Calu3 (cell line): ENCODE measurements at places on chromosomes 1 and 21.

- no peak for DNase-seq
Observed at GRCh38 chr1:206979379-206980043, 9.3 kb upstream of the FCAMR start.

DNA sequence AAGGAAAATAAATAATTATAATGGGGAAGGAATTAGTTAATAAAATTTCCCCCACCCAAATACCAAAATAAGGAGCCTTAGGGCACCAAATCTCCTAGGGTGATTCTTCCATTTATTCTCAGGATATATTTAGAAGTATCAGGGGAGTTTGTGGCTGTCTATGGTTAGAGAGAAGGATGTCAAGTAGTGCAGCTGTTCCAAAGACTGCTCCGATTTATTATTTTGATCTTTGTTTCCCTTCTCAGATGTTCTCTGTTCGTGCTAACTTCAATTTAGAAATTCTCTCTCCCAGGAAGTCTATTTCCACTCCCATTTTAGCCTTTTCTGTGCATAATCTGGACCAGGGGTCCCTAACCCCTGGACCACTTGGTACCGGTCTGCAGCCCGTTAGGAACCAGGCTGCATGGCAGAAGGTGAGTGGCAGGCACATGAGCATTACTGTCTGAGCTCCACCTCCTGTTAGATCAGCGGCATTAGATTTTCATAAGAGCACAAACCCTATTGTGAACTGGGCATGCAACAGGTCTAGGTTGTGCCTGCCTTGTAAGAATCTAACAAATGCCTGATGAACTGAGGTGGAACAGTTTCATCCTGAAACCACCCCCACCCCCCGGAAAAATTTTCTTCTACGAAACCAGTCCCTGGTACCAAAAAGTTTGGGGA lies 9.3 kb upstream of the MAST2 start:
- no peak for DNase-seq

DNA sequence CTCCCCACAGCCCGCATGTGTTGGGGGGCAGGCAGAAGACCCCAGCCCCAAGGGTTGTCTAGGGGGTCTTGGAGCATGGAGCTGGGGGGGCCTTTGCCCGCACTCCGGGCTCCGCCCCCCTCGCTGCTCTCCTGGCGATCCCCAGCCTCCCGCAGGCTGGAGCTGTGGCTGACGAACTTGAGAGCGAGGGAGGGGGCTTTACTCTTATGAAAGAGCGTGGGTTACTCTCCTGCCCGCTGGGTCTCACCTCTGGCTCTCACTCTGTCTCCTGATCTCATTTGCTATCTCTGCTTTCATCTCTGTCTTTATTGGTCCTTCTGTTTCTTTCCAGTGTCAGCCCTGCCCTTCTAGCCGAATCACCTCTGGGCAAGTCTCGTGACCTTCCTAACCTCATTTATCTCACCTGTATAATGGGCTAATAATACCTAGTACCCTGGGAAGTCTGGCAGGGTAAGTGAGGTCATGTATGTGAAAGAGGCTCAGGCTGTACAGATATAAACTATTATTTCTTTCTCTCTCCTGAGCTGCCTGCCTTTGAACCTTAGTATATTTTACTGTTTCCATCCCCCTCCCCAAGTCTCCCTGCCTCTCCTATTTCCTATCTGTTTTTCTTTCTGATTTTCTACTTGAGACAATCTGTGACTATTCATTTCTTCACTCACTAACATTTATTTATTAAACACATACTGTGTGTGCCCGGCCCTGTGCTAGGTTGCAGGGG lies 731 bp downstream of the EFNA4 start:
- DNase-seq, result no peak

DNA sequence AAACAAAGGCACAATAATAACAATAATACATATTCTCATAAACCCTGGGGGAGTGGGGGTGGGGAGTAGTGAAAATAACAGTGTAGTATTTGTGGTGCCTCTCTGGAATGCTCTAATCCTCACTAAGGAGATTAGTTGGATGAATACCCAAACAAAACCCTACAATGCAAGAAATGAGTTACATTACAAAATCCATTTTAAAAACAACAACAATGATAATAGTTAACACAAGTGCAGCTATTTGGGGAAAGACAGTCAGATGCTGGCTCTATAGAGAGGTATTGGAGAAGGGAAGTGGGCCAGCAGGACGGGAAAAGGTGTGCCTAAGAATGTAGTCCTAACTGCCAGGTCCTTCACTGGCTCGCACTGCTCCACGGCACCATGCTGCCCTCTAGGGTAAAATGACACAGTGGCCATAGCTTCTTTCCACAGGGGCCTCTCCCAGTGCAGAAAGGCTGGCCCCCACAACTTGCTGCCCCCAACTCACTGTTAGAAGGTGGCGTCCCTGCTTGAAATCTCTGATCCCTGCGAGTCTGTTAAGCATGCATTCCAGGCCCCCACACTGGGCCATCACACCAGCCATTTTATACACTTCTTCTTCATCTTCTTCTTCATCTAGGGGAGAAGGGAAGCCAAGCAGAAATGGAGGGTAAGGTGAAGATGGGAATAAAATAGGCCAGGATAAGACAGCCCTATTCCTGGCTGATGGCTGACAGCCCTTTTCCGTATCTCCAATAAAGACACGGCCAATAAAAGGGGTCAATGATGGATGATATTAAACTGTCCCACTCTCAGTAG lies 113.8 kb downstream of the UBR4 start:
- peak; percentile 65 for DNase-seq
